Fibroblast of lung (primary cell): ENCODE measurements at places on chromosomes 1 and 21.

GRCh38 chr1:117232531-117232930, 21.8 kb upstream of the VTCN1 start:
- H3K27me3 ChIP-seq = peaks cover 4% of the 10 kb centered on the region
- no peaks in the 10 kb centered on the region for H3K4me1 ChIP-seq
- no peak overlapping the region for H3K27ac ChIP-seq
- no peak overlapping the region for H3K4me3 ChIP-seq

DNA sequence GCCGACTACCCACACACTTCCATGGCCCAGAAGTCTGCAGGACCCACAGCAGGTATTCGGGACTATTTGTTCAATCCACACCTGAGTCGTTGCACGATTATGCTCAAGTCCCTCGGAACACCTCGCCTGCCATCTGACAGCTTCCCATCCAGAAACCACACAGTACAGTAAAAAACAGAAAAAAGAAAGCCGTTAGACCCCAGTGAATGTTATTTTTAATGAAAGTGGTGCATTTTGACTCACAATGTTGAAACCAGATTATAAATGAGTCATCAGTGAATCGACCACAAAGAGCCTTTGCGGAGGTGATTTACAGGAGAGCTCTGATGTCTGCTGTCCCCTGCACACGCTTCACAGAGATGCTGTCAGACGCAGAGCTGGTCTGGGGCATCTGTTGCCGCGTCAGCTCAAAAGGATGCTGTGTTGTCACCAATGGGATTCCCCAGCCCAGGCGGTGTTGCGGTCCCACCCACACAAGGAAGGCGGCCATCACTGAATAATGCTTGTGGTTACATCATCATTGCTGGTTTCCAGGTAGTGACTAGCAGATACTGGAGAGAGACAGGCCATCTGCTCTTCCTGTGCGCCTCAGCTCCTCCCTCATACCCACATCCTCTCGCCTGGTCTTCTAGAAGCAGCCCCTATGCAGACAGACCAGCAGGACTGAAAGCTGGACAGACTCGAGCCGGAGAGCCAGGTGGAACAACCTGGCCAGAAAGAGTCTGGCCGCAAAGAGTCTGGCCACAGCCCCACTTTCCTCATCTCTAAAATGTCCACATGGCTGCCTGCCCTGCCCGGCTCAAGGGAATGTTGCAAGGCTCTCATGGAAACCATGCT, 116.8 kb downstream of the TOMM20 start:
- no peaks in the 10 kb centered on the region for H3K36me3 ChIP-seq
- H3K27me3 ChIP-seq = no peaks in the 10 kb centered on the region
- H3K27ac ChIP-seq = peak overlapping the region; percentile 92

DNA sequence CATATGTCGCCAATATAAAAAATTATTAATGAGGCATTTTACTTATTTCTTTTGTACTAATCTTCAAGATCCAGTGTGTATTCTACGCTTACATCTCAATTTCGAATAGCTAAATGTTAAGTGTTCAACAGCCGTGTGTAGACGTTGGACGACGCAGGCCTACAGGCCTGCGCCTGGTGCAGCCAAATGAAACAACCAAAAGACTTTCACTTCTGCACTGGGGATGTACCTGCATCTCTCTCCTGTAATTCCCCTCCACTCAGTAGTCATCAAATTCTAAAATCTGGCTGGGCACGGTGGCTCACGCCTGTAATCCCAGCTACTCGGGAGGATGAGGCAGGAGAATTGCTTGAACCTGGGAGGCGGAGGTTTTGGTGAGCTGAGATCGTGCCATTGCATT, 76.8 kb upstream of the HNRNPU start:
- H3K4me3 ChIP-seq = no peak overlapping the region
- no peak overlapping the region for H3K27ac ChIP-seq
- H3K27me3 ChIP-seq = no peaks in the 10 kb centered on the region
- H3K4me1 ChIP-seq = no peaks in the 10 kb centered on the region
- H3K36me3 ChIP-seq = no peaks in the 10 kb centered on the region
- DNase-seq = no peak

DNA sequence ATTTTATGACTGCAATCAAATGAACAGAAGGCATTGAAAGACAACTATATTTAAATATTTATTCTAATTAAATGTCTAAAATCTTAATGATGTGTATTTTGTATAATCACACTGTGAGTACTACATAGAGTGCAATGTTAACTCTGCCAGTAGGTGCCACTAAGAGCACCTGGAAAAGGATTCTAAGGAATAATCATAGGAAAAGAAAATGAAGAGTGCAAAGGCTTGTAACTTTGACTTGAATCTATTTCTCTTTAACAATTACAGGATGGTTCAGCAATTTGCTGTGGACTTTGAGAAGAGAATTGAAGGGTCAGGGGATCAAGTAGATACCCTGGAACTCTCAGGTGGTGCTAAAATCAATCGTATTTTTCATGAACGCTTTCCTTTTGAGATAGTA, 200.4 kb downstream of the DNM3 start:
- H3K4me1 ChIP-seq = no peaks in the 10 kb centered on the region
- no peak overlapping the region for H3K27ac ChIP-seq
- peak; percentile 46 for DNase-seq

DNA sequence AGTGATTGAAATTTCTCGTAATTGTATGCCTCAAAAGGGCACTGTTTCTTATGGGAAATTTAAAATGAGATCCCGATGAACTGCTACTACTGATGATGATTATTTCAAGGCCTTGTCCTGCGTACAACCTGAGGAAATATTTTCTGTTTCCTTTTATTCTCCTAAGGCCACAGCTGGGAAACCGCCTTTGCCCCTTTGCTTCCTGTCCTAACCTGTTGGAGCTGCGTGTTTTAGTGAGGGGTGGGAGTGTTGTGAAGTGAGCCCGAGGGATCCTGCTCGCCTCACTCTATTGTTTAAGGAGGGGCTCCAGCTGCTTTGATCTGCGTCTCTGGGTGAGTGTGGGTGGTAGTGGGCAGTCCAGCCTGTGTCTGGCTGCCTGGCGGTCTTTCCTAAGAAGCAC, 14.4 kb downstream of the LAMC2 start:
- H3K4me3 ChIP-seq = no peak overlapping the region
- no peak for DNase-seq
- H3K27ac ChIP-seq = no peak overlapping the region
- no peaks in the 10 kb centered on the region for H3K27me3 ChIP-seq
- no peaks in the 10 kb centered on the region for H3K4me1 ChIP-seq

- peaks cover 6% of the 10 kb centered on the region for H3K4me1 ChIP-seq
- no peak for DNase-seq
- H3K27me3 ChIP-seq = no peaks in the 10 kb centered on the region
- no peak overlapping the region for H3K27ac ChIP-seq
These were observed 126.2 kb upstream of the SERBP1 start for GRCh38 chr1:67556297-67556900.

DNA sequence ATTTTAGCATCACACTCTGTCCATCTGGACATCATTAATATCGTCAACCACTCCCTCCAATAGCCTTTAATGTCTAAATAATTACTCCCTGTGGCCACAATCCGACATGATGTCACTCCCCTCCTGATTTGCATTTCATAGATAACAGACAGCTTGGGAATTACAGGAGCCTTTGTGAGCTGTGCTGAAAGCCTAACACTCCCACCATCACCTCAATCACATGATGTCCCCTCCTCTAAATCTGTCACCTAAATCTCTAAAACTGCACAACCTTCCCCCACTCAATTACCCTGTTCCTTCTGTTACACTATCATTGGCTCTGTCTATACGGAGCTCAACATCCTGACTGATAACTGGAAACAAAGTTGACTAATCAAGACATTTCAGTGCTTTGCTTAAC, 14.3 kb downstream of the NHLH2 start:
- H3K4me3 ChIP-seq = no peak overlapping the region
- no peak overlapping the region for H3K27ac ChIP-seq
- H3K36me3 ChIP-seq = no peaks in the 10 kb centered on the region
- peak; percentile 14 for DNase-seq
- H3K4me1 ChIP-seq = no peaks in the 10 kb centered on the region
- peaks cover 15% of the 10 kb centered on the region for H3K27me3 ChIP-seq

- no peak overlapping the region for H3K27ac ChIP-seq
- no peaks in the 10 kb centered on the region for H3K4me1 ChIP-seq
- DNase-seq = no peak
- H3K4me3 ChIP-seq = no peak overlapping the region
These were observed 1162.0 kb upstream of the TMPRSS15 start for GRCh38 chr21:19565587-19565986.

DNA sequence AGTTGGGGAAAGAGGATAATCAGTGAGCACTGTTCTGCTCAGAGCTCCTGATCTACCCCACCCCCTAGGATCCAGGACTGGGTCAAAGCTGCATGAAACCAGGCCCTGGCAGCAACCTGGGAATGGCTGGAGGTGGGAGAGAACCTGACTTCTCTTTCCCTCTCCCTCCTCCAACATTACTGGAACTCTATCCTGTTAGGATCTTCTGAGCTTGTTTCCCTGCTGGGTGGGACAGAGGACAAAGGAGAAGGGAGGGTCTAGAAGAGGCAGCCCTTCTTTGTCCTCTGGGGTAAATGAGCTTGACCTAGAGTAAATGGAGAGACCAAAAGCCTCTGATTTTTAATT, 42.7 kb downstream of the YARS1 start:
- no peaks in the 10 kb centered on the region for H3K27me3 ChIP-seq
- H3K36me3 ChIP-seq = peaks cover 23% of the 10 kb centered on the region
- DNase-seq = no peak
- no peak overlapping the region for H3K4me3 ChIP-seq

DNA sequence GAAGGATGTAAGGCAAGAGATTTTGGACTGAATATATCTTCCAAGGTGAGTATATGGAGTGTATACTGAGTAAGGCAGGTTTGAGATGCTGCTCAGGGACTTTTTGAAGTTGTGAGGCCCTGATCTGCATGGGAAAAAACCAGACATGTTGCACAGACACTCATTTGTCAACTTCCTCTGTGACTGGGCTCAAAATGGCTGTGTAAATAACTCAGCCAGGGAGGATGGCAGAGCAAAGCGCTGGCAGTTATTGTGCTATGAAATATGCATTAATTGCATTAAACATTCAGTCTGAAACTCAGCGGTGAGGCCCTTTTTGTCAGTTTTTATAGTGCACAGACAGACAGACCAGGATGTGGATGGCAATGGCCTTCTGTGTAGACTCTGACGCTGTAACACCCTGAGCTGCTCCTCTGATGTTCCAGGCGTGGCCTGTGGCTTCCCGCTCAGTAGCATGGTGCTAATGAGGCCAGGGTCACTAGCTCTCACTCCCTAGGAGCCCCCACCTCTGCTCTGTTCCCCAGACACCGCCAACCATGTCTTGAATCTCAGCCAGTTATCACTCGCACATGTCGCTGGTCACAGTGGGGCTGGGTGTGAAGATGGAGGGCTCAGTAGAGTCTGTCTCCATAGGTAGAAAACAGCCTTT, 307.0 kb upstream of the PROX1 start:
- no peak overlapping the region for H3K4me3 ChIP-seq
- no peaks in the 10 kb centered on the region for H3K27me3 ChIP-seq
- H3K36me3 ChIP-seq = no peaks in the 10 kb centered on the region

DNA sequence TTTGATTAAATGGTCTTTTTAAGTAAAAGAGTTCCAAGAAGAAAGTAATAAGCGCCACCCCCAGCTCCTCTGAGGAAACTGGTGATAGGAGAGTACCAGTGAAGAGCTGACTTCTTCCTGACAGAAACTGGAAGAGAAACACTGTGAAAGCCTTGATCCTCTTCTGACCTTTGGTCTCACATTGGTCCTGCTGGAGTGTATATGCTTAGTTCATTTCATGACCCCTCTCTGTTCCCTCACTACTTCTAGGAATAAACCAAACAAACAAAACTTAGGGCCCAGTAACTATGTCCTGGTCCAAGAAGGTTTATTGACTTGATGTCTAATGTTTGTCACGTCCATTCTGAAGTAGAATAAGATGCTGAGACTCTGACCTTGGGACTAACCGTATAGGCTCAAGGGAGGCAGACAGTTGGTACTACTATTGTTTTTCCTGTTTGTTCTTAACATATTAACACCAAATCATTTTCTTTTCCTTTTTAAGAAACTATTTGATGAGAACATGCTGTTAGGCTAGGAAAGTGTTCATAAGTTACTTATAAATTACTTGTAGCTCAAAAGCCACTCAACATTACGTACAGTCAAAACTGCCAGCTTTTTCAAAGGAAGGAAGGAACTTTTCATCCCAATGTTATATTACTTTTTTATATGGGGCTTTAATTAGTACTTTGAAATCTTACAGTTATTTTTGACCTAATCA, 57.9 kb downstream of the MIER1 start:
- no peak for DNase-seq
- peaks cover 5% of the 10 kb centered on the region for H3K4me1 ChIP-seq
- H3K27me3 ChIP-seq = no peaks in the 10 kb centered on the region

DNA sequence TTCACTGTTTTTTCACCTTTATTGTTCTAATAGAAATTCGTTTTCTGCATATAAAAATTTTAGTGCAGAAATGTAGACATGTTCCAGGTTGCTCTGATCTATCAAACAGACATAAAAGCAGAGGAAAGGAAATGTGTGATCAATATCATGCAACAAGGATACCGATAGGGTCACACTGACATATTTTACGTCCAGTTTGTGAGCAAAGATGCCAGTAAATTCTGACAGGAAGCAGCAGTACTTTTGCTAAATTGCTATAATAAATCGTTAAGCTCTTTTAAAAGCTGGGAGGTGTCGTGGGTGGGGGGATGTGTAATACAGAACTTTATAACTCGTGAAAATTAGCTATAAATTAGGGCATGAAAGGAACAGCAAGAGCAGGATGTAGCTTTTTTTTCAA, 955.2 kb downstream of the BRINP3 start:
- no peaks in the 10 kb centered on the region for H3K4me1 ChIP-seq
- H3K27me3 ChIP-seq = no peaks in the 10 kb centered on the region
- DNase-seq = no peak
- no peak overlapping the region for H3K4me3 ChIP-seq

DNA sequence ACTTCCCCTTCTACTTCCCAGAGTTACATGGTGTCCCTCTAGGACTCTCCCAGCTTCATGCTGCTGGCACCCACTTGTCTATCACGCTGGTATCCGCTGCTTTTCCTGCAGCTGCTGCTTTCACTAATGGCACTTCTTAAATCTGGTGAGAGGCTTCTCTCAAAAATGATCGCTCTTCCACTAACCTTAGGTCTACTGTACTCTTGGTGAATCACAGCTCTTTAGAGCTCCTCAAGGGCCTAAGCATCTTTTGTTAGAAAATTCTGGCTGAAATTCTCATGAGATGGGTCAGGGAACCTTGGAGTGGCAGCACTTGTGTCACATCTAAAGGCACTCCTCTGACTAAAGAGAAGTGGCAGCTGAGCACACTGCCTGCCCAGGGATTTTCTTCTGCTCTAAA, 32.1 kb downstream of the ZMYND12 start:
- H3K4me3 ChIP-seq = no peak overlapping the region
- no peak overlapping the region for H3K27ac ChIP-seq
- DNase-seq = no peak
- peaks cover 2% of the 10 kb centered on the region for H3K4me1 ChIP-seq

DNA sequence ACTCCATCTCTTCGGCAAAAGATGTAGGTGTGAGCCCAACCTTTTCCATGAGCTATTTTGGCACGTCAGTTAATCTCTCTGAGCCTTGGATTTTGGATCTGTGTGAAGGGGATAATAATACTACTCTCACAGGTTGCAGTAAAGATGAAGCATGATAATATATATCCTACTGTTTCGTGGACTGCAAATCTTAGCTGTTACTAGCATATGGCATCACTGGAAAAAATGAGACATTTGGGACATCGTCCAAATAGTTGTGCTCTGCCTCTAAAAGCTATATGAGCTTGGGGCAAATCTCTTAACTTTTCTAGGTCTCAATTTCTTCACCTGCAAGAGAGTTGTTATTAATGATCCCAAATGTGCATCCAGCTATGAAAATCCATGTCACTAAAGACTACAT, 147.4 kb upstream of the ZRANB2 start:
- H3K4me3 ChIP-seq = no peak overlapping the region
- H3K27ac ChIP-seq = no peak overlapping the region
- no peaks in the 10 kb centered on the region for H3K27me3 ChIP-seq
- no peaks in the 10 kb centered on the region for H3K4me1 ChIP-seq
